Naive thymus-derived CD8-positive, alpha-beta T cell (primary cell): ENCODE measurements at places on chromosomes 2 and 18. TPM values are rescaled to one million over a fixed set of nuclear protein-coding genes. Genes with fewer than 3 reads are reported as not detected.

DNA sequence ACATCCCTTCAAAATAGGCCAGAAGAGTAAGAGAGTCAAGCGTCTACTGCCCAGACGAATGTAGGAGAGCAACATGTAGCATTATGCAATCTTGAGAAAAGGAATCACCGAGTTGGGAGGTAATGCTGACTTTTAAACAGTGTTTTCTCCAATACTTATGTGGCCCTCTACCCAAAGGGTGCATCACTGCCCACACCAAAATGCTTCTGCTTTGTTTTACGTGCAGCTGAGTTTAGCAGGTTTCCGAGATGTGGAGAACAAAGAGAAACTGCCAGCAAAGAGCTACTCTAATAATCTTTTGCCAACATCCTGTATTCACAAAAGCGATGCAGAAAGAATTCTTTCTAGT is 63.4 kb upstream of the ZEB2 start:
- H3K27me3 ChIP-seq = no peaks in the 10 kb centered on the region
- no peaks in the 10 kb centered on the region for H3K36me3 ChIP-seq
- DNase-seq = no peak
- H3K4me3 ChIP-seq = no peak overlapping the region

DNA sequence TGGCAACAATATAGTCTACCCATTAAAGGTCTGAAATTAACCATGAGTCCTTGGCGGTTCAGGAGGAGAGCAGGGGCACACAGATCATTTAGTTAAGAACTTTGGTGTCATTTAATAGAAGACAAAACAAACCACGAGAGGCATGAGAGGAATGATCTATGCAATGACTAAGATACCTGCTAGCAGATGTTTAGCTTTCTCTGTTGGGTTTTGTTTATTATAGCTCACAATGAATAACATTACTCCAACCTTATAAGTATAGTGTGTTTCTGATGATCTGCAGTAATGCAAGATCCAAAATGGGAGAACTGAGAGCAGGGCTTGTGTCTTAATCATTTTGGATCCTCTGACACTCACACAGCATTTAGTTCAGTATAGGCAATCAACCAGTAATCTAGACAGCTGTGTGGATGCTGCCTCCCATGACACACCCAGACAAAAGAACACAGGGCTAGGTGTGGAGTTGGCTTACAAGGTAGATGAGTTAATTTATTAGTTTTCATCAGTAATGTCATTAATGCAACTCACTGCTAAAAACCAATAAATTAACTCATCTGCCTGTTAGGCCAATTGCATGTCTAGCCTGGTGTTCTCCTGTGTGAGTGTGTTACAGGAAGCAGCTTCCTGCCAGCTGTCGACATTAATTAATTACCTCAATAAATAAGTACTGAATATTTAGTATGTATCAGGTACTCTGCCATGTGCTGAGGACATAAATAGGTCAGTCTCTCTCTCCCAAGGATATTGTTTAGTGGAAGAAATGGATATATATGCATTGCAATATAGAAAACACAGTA is 92.3 kb downstream of the CLIP4 start:
- H3K4me3 ChIP-seq = no peak overlapping the region
- DNase-seq = no peak
- no peaks in the 10 kb centered on the region for H3K27me3 ChIP-seq
- H3K4me1 ChIP-seq = peaks cover 2% of the 10 kb centered on the region

- no peak overlapping the region for H3K27ac ChIP-seq
- H3K36me3 ChIP-seq = no peaks in the 10 kb centered on the region
- H3K4me3 ChIP-seq = no peak overlapping the region
- no peaks in the 10 kb centered on the region for H3K4me1 ChIP-seq
- peaks cover 22% of the 10 kb centered on the region for H3K27me3 ChIP-seq
These were observed 70.2 kb downstream of the HRH4 start for GRCh38 chr18:24530630-24531111.

GRCh38 chr2:191730263-191730662 is 52.3 kb downstream of the NABP1 start:
- no peak for DNase-seq
- no peak overlapping the region for H3K27ac ChIP-seq
- H3K4me1 ChIP-seq = no peaks in the 10 kb centered on the region
- no peaks in the 10 kb centered on the region for H3K36me3 ChIP-seq

- no peaks in the 10 kb centered on the region for H3K27me3 ChIP-seq
- H3K27ac ChIP-seq = peak overlapping the region; percentile 9
- no peaks in the 10 kb centered on the region for H3K36me3 ChIP-seq
- no peaks in the 10 kb centered on the region for H3K4me1 ChIP-seq
These were observed 70.3 kb upstream of the DOCK10 start for GRCh38 chr2:225112362-225113126.

Gene PRSS56
- polyA plus RNA-seq = not detected

Gene SERPINB13
- not detected for polyA plus RNA-seq
